ENCODE measurements at places on chromosomes 5 and 9. TPM values are rescaled to one million over a fixed set of nuclear protein-coding genes. Genes with fewer than 3 reads are reported as not detected.

GRCh38 chr5:178382754-178383164, 150.2 kb upstream of the PHYKPL start:
- DNase-seq = no peak

Gene TMEM215
- total RNA-seq = not detected

DNA sequence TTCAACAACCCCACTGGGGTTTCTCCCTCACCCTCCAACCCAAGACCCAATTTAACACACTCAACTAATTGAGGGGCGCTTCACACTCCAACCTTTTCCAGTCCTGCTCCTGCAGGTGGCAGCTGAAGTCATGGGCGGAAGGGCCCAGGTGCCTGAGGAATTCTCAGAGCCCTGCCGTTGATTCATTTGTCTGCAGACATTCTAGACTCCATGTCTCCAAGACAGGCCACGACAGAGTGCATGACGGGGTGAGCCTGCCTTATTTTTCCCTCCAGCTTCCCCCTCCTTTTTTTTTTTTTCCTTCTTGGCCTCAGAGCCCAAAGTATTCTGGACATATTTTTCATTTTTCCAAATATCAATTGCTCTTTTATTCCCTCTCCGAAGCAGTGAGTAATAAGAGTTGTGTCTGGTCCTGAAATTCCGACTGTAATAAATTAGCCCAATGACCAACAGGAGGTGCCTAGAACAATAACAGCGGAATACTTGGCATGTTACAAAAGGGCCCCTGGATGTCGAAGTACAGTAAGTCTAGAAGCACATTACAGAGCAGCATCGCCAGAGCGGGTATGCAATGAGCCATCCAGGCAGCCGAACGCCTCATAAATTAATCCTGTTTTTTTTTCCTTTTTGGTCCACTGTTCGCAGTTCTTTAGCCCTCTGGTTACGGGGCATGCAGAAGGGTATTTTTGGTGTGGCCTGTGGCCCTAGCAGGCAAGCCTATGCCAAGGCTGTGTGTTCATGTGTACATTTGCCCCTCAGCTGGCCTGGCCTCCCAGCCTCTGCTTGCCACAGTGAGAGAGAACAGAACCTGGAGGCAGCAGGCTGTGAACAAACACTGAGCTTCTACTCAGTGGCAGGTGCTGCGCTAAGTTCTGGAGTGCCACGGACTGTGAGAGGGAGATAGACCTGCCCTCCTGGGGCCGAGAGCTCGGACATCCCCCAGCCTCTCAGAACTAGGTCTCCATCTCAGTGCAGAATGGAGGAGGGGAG, 8.6 kb upstream of the SMIM23 start:
- no peak for DNase-seq

DNA sequence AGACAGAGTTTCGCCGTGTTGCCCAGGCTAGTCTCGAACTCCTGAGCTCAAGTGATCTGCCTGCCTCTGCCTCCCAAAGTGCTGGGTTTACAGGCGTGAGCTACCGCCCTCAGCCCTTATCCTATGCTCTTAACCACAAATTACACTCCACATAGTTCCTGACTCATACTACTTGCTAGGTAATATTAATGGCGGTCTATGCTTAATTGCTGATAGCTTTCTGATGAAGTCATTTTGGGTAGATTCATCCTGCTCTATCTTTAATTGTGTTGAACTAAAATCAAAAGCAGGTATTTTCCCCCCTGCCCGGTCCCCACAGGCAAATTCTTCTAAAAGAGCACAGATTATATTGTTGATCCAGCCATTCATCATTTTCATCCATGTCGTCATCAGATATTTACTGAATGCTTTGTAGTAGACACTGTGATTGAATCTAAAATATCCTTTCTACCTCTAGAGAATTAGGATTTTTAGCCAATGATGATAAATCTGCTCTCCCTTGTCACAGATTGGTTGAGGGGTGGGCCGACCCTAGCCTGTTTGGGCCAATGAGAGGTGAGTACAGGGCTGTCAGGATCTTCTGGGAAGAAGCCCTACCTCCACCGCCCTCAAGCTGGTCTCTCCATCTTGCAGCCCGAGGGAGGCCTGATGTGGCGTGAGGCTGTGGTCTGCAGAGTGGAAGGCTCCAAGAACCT, 144.8 kb downstream of the NR3C1 start:
- DNase-seq = no peak

Gene ENTR1
- total RNA-seq = 75.4 TPM

Measured in activated naive CD4-positive, alpha-beta T cell treated with anti-CD3 and anti-CD28 coated beads, Interleukin-2, amount 50 U/mL, for 72 hours (primary cell).